Urinary bladder (tissue), 4 donors: ENCODE measurements at places on chromosomes 5 and 9. TPM values are rescaled to one million over a fixed set of nuclear protein-coding genes. Genes with fewer than 3 reads are reported as not detected.

PTGDS gene
- 71.8 TPM for polyA plus RNA-seq

GRCh38 chr9:35448496-35448895 is 41.4 kb upstream of the RUSC2 start:
- no peak for DNase-seq

DNA sequence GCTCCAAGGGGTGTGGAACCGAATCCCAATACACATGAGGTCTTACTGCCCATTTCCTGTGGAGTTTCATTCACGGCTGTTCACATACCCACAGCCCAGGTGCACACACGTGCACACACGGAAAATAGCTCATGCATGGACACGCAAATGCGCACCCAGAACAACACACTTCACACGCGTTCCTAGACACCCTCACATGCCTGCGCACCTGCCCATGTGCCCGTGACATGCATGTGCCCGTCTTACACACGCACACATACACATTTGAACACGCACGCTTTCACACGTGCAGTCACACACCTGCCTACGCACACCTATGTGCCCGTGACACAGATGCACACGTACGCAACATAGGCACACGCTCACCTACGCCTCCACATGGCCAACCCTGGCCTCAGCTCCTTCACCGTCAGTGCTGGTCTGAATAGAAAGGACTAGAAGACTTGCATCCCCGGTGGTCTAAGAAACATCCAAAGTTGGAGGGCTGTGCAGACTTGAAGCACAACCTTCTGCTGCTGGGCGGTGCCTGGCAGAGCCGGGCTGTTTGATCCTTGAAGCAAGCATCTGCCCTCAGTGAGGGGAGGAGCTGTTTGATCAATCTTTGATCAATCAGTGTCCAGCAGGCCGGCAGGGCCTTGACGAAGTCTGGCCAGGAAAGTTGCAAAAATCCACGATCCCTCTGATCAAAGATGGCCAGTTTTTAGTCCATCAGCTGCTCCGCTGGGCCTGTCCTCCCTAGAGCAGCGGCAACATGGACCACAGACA is 164.7 kb downstream of the OLFM1 start:
- no peak for DNase-seq

DNA sequence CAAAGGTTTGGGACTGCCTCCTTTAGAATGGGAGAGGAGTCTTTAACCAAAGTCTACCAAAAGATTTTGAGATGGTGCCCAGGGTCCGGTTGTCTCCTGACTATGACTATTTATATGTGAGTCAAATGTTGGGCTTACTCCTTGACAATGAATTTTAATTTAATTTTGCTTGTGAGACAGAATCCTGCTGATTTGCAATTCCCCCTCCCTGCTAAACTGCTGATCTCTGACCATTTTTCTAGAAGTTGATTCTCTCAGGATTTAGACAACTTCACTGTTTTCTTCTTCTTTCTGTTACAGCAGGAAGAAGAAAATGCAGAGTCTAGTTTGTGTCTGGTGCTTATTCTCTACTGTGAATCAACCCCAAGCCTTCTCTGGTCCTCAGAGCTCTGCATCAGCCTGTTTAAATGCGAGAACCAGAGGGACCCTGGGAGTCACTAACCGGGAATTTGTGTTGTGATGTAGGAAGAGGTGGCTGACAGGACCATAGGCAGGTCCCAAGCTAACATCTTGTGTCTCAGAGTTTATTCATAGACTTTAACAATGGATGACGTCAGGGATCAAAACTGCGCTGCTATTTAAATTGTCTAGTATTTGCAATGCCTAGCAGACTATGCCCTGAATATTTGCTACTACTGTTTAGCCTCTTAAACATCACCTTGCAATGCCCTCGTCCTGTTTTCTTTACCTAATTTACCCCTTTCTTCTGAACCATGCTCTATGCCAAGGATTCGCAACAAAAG is 124.0 kb upstream of the TAF11L2 start:
- no peak for DNase-seq

DNA sequence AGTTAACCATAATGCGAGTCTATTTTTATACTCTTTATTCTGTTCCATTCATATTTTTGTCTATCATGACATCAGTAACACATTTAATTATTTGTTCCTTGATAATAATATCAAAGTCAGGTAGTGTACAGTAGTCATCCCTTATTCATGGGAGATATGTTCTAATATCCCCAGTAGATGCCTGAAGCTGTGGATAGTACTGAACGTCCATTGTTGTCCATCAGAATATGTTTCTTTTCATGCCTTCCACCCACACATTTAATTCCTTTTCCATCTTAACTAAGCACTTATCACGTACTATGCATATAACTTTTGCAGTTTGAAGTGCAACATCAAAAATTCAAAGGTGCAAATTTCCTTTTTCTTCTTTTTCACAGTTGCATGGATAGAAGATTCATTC is 53.6 kb downstream of the FER start:
- no peak for DNase-seq

DNA sequence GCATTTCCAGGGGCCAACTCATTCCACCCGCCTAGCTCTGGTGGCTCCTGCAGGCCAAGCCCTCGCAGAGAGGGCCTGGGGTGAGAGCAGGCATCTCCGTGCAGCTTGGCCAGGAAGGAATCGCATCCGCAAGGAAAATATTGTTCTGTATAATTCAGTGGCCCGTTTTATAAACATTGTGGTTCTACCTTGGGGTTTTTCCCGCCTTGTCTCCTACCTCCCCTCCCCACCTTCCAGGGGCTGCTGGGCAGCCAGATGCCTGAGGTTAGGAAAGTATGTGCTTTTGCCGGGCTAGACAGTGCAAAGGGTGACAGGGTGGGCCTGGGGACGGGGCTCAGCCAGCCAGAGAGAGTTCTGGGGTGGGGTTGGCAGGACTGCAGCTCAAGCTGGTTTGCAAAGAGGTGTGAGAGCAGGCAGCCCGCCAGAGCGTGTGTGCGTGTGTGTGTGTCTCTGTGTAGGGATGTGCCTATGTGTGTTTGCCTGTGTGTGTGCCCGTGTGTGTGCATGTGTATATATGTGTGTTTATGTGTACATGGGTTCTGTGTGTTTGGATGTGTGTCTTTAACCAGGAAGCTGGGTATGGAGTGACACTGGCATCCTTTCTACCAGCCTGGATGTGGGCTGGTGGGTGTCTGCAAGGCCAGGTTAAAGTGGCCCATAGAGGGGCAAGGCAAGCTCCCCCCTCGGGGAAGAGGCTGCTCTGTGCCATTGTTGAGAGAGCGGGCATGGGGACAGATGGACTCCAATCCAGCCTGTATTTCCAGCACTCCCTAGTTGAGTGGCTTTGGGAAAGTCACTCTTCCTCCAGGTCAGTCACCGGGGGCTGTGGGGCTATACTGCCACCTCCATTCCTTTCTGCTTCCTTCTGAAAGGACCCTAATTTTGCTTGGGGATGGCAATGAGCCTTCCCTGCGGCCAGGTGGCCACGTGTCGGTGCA is 10.6 kb upstream of the SLC2A6 start:
- DNase-seq, result no peak

DNA sequence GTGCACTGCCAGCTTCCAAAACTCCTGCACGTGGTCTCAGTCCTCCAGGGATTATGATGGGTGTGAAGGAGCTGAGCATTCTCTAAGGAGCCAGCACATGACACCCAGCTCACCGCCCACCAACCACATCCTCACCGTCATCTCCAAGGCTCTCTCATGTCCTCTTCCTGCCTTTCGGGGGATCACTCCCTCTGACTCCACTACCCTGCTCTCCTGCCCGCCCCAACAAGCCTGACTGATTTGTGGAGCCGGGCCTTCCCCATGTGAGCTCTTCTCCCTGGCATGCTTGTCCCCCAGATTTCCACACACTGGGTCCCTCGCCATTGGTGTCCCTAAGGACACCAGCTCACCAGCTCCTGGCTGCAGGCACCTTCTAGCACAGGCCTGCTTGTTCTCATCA is 1.9 kb downstream of the ABO start:
- no peak for DNase-seq

DNA sequence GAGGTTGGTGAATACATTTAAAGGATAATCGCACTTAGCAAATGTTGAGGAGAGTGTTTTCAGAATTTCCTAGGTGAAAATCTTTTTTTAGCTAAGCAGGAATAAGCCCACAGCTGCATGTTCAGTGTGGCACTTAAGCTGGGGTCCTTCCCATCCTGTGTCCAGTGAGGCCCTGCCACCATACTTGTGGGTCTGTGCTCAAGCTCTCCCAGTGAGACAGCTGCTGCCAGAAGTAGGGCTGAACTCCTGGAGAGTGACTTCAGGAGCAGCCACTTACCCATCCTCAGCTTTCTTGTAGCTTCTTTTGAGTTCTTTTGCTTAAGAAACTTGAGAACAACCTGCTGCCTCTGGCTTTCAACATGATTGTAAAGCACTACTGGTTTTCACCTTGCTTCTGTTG is 110.0 kb upstream of the DHFR start:
- no peak for DNase-seq
